ENCODE measurements at places on chromosomes 16 and 17.

DNA sequence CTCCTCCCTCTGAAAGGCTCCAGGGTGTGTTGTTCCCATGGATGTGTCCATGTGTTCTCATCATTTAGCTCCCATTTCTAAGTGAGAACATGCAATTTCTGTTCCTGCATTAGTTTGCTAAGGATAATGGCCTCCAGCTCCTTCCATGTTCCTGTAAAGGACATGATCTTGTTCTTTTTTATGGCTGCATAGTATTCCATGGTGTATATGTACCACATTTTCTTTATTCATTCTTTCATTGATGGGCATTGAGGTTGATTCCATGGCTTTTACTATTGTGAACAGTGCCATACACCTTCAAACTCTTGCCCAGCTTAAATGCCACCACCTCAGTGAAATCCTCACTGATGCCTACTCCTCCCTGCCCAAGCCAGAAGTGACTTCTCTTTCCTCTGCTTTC lies 4.5 kb upstream of the ORAI3 start:
- no peak for DNase-seq

GRCh38 chr16:30526137-30526822 lies at the start of gene ZNF768:
Gene ZNF768, minus strand, starts transcription at chr16:30526566. Its CDS starts 153 bp downstream, at chr16:30526413.
- peak; percentile 79 for DNase-seq

DNA sequence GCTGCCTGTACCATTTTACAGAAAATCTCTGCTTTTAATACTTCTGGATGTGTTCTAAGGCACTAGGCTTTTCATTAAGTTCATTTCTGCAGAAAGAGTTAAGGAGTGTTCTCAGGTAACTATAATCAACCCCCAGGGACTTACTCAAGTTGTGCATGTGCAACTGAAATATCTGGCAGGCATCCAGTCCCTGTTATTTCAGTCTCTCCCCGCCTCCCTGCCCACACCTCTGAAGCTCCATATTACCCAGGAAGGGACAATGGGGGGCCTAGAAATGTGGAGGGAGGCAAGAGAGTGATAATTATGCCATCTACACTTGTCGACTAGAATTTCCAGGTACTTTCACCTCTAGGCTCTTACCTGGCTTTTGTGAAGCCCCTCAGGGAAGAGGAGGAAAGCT lies 432.2 kb downstream of the MAF start:
- no peak for DNase-seq

- DNase-seq = peak; percentile 54
These were observed 116.6 kb upstream of the TNRC6C start for GRCh38 chr17:77841742-77842527.

DNA sequence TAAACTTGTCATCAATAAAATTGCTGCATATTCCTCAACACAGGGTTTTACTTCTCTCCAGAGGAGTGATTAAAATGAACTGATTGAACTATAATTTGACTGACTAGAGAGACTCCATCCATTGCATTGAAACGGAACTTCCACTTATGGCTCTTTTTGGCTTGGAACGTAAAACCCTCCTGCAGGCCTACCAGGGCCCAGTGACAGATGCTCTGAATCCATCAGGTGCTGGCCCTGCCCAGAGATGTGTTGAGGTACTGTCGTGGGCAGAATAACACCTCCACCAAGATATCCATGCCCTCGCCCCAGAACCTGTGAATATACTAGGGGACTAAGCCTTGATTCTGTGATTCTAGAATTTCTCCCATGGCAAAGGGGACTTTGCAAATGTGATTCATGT lies 45.4 kb downstream of the CBLN1 start:
- no peak for DNase-seq

All from sigmoid colon (tissue), 7 donors.